Heart left ventricle (tissue), 16 donors: ENCODE measurements at places on chromosomes 6 and 20. TPM values are rescaled to one million over a fixed set of nuclear protein-coding genes. Genes with fewer than 3 reads are reported as not detected.

DNA sequence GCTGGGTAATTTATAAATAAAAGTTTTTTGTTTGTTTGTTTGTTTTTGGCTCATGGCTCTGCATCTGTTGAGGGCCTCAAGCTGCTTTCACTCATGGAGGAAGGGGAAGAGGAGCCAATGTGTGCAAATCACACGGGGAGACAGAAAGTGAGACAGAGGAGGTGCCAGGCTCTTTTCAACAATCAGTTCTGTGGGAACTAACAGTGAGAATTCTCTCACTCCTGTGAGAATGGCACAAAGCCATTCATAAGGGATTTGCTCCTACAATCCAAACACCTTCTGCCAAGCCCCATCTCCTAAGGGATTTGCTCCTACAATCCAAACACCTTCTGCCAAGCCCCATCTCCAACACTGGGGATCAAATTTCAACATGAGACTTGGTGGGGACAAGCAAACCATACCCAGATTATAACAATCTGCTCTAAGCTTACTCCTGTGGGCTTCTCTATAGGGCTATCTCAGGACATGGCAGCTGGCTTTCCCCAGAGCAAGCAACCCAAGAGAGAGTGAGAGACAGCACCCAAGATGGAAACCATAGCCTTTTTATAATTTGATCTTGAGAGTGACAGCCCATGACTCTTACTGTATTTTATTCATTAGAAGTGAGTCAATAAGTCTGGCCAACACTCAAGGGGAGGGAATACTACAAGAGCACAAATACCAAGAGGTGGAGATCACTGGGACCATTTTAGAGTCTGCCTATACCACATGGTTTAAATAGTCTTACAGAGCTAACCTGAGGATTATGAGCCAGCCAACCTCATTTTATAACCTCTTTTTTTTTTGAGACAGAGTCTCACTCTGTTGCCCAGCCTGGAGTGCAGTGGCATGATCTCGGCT is 22.8 kb upstream of the LRRC1 start:
- DNase-seq, result no peak

GRCh38 chr20:43472671-43473380 is 15.1 kb downstream of the SRSF6 start:
- DNase-seq, result no peak

- no peak for DNase-seq
Observed at GRCh38 chr6:37673436-37673835, 24.2 kb downstream of the MDGA1 start.

- no peak for DNase-seq
Observed at GRCh38 chr6:133016631-133017030, 202.3 kb downstream of the RPS12 start.

- DNase-seq, result no peak
Observed at GRCh38 chr6:84074988-84075781, 41.6 kb downstream of the MRAP2 start.

DNA sequence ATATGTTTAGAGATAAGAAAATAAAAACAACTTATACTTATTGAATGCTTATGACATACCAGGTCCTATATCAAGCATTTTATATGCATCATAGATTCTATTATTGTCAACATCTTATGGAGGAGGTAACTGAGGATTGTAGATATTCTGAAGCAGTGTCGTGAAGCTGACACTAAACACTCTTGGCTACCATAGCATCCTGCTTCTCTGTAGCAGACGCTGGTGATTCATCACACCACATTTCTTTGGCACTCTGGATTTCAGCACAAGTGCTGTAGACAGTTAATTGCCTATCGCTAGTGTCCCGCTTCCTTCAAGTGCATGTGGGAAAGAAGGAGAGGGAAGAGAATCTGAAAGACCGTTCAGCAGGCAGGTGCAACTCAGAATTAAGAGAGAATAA is 317.1 kb downstream of the PLCB1 start:
- DNase-seq, result no peak

The PTPRT gene
- total RNA-seq, result 0.74 TPM

DNA sequence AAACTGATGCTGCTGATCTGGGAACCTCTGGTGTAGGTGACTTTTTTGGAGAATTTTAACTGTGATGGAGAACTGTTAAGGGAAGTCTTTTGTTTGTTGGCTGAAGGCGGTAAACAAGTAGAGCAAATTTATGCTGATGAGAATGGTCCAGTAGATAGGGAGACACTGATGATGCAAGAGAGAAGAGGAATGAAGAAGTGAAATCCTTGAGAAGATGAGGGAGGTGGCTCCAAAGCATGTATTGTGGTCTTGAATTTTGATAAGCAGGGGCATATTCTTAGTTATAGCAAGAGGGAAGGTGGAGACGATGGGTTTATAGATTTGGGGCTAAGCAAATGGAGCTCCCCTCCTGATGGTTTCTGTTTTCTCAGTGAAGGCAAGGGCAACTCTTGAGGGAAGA is 22.0 kb downstream of the MAPK14 start:
- no peak for DNase-seq

DNA sequence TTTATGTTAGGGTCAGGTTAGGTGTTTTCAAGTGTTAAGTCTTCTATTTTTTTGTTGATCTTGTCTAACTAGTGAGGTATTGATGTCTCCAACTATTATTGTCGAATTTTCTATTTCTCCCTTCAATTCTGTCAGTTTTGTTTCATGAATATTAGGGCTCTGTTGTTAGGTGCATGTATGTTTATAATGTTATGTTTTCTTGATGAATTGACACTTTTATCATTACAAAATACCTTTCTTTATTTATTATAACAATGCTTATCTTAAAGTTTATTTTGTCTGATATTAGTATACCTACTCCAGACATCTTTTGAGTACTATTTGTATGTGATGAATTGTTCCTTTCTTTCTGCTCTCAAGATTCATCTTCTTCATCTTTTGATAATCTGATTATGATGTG is 12.9 kb upstream of the TRIM38 start:
- no peak for DNase-seq

DNA sequence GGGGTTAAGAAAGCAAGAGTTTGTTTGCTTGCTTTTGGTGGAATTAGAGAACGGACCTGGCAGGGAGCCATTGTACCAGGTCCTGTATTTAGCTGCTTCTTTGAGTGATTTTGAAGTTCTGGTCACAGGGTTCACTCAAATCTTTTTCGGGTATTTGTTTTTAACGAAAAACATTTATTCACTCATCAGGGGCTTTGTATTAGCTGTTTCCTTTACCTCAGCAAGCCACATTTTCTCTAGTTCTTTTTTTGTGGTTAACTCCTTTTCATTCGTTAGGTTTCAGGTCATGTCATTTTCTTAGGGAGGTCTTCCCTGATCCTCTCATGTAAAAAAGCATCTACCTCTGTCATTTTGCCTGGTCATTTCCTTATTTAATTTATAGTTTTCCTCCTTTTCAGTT is 1502.2 kb downstream of the GRIK2 start:
- DNase-seq, result no peak

DNA sequence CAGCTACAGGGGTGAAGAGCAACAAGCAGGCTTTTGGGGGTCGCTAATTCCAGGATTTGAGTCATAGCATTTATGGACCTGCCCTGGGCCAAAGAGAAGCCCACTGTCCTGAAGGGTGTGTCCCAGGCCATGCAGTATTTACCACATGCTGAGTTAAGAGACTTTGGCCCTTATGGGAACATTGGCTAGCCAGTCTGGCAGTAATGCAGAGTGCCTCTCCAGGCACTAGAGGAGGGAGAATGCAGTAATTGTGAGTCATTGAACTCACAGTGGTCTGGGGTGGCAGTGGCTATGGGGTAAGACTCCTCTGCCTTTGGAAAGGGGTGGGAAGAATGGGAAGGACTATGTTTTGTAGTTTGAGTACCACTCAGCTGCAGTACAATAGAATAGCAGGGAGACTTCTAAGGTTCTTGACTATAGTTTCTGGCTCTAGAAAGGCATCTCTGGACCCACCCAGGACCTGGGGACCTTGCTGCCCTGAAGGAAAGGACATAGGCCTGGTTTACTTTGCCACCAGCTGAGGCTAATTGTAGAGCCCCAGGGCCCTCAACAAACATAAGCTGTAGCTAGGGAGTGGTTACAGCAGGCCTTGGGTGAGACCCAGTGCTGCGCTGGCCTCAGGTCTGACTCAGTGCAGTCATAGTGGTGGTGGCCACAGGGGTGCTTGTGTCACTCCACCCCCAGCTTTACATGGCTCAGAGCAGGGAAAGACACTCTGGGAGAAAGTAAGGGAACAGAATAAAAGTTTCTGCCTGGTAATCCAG is 520.9 kb downstream of the HTR1B start:
- DNase-seq, result no peak

- DNase-seq, result no peak
Observed at GRCh38 chr20:51050531-51051075, 27.7 kb upstream of the KCNG1 start.

The SLC17A9 gene
- 1.2 TPM for total RNA-seq

DNA sequence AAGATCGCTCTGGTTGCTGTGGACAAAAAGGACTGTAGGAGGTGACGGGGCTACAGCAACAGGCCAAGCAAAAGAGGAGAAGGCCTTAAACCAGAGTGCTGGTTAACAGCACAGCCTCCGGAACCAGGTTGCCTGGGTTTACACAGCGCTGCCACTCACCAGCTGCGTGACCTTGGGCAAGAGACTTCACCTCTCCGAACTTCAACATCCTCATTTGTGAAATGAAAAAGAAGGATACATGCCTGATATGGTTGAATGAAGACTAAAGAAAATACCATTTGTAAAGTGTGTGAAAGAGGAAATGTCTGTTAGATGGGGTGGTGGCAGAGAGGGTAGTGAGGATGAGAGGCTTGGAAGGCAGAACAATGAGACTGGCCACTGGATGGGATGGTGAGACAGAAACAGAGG is 44.9 kb downstream of the PREX1 start:
- DNase-seq, result no peak

The SPATS1 gene
- total RNA-seq, result not detected

The F13A1 gene
- 20.2 TPM for total RNA-seq

The PKIB gene
- not detected for total RNA-seq

The BANF2 gene
- total RNA-seq, result not detected

DNA sequence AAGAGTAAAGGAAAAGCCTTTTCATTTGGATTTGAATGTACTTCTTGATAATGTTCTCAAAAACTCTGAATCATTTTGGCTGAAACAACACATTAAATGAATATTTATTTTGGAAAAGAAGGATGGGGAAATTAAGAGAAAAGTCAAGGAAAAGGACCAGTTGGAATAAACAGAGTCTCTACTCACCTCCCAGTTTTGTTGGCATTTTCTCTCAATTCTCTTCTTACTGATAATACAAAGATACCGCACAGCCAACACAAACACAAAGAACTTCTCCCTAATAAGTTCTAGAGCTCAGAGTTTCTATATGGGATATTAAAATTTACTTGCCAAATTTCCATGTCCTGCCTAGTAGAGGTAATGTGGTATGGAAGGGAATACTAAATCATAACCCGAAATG is 13.1 kb downstream of the EPM2A start:
- DNase-seq, result no peak

GRCh38 chr6:9439621-9440330 is 975.1 kb downstream of the TFAP2A start:
- no peak for DNase-seq

The TNFRSF6B gene
- 2.3 TPM for total RNA-seq

DNA sequence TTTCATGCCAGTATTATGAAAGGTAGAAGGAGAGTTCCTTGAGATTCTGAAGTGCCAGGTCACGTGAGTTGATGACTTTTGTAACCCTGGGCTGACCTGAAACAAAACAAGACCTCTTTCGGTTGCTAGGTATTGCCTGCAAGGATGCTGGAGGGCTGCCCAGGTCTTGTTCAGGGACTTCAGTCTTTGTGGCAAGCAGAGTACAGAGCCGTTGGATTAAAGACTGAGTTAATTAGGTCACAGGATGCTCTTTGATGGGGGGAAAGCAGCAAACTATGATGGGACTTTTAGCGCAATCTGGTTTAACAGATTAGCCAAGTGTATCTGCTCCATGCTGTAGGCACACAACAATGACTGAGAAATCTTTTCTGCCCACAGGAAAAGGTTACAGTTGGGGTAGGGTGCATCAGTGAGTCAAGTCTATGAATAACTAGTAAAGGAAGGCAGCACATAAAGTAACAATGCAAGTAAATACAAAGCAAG is 12.8 kb upstream of the ELOVL5 start:
- no peak for DNase-seq

DNA sequence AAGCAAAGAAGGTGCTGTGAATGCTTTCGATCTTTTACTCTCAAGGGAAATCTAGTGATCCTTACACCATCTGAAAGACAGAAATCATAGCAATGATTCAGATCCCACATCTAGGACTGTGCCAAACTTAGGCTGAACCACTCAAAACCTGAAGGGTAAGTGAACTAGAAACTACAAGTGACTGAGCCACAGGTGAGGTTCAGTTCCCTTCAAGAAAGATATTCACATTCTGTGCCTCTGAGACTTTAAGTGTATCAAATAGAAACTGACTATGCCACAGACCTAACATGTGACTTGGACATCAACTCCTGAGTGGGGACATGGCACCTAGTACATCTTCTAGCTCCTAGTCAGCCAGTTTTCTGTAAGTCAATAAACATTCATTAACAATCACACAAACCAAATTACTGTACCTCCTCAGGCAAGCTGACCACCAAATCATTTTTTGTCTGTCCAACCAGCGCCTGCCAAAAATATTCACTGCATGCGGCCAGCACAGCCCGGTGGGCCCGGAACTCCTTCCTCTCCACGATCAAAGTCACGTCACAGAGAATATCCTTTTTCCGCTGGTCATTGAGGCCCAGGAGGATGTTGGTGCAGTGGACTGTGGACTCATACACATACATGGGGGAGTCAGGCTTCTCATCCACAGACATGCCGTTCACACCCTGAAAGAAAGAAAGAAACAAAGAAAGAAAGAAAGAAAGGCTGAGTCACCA is 114.1 kb downstream of the GJA10 start:
- no peak for DNase-seq

DNA sequence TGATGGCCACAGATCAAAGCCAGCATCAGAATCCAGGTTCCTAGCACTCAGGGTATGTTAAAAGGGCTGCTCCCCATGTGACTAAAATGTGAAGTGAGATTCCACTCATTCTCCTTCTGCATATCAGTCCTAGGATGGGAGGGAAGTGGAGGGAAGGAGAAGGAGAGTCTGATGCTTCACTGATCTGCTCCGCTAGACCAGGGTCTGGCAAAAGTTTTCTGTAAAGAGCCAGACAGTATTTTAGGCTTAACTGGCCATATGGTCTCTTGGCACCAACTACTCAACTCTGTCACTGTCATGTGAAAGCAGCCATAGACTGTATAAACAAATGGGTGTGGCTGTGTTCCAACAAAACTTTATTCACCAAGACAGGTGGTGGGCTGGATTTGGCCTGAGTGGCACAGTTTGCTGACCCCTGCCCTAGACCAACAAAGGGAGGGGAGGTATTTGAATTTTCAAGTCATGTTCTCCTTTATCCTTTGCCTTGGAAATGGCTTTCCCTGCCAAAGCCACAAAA is 22.6 kb downstream of the GHRH start:
- DNase-seq, result no peak

The KIF25 gene
- total RNA-seq, result not detected

GRCh38 chr20:50015993-50016770 is 33.4 kb downstream of the SNAI1 start:
- DNase-seq, result no peak

GRCh38 chr6:46947497-46947896 is 25.8 kb upstream of the ADGRF5 start:
- no peak for DNase-seq

The MMP24OS gene
- total RNA-seq, result 22.3 TPM
